Astrocyte of the spinal cord (primary cell): ENCODE measurements at places on chromosomes 1 and 21.

- DNase-seq = no peak
Observed at GRCh38 chr1:66732407-66733166, 19.7 kb upstream of the DYNLT5 start.

DNA sequence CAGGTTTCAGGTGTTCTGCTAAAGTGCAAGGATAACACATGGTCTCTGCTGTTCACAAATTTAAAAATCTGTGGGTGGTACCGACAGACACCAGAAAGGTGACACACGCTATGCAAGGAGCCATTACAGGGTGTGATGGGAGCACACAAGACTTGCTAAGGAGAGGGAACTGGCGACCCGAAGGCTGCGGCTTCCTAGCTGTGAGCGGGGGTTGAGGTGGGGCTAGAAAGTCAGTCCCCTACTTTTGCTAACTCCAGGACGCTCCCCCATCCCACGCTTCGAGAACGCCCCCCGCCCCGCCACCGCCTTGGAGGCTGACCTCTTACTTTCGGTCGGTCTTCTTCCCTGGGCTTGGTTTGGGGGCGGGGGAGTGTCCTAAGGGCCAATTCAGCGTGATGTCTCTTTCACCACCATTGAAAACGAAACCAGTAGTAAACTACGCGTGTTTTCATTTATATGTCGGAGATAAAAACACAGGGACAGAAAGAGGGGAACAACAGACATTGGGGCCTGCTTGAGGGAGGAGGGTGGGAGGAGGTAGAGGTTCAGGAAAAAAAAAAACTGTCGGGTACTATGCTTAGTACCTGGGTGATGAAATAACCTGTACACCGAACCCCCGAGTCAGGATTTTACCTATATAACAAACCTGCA lies 1.1 kb downstream of the CKS1B start:
- DNase-seq = peak; percentile 61

GRCh38 chr1:170560681-170561285 lies 28.8 kb downstream of the GORAB start:
- DNase-seq = no peak

GRCh38 chr1:244212797-244213475 lies 161.9 kb downstream of the ZBTB18 start:
- no peak for DNase-seq

DNA sequence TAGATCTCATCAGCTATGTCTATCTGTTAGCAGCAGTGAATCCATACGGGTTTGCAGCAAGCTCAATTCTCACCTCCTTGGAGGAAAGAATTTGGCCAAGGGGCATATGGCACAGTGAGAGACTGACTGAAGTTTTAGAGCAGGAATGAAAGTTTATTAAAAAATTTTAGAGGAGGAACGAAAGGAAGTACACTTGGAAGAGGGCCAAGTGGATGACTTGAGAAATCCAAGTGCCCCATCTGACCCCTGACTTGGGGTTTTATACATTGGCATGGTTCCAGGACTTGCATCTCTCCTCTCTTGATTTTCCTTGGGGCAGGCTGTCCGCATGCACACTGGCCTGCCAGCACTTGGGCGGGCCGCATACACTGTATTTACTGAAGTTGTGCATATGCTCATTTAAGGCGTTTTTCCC lies 9.2 kb upstream of the OSBPL9 start:
- DNase-seq = no peak

DNA sequence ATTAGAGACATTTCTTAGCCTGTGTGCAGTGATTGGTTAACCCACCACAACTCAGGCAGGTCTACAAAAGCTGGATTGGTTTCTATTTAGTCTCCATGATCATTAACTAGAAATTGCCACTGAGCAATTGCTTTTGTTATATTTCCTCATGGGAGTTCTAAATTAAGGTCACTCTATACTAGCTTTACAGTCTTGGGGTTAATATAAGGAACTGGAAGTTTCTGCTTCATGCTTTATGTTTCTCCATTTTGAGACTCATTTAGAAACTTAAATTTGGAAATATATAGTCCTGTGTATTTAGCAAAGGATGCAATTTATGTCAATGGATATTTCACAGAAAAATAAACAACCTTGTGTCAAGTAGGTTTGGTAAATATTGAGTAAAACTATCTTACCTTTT lies 137.5 kb downstream of the HLX start:
- no peak for DNase-seq

GRCh38 chr1:228860911-228861831 lies 125.9 kb downstream of the RHOU start:
- DNase-seq = peak; percentile 74

DNA sequence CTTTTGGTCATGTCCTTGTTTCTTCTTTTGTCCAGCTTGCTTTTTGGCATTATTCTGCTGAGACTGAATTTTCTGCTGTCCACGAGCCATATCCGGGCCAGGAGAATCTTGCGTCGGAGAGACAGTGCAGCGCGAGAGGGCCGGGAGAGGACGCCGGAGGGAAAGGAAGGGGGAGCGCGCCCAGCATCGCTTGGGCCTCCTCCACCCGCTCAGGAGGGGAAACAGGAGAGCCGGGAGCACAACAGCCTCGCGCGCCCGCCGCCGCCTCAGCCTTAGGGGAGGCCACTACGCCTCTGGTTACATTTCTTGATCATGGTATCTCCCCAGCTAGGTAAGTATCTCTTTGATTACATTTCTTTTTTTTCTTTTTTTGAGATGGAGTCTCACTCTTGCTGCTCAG lies 7.4 kb upstream of the DEGS1 start:
- peak; percentile 18 for DNase-seq

DNA sequence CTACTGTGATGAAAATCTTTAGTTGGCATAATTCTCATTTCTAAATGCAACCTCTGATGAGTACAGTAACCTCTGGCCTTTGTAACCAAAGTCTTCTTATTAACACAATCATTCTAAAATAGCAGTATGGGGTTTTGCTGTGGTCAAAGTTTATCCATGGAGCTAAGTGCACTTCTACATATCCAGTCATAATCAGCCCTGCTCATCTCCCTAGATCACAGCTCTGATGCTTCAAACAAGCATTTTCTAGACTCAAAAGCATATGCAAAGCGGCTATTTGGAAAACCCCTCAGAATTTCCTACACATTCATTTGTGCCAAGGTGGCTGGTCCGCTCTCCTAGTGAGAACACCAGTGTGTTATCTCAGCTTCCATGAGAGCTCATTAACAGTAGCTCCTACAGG lies 418.6 kb downstream of the MRPL39 start:
- DNase-seq = no peak

DNA sequence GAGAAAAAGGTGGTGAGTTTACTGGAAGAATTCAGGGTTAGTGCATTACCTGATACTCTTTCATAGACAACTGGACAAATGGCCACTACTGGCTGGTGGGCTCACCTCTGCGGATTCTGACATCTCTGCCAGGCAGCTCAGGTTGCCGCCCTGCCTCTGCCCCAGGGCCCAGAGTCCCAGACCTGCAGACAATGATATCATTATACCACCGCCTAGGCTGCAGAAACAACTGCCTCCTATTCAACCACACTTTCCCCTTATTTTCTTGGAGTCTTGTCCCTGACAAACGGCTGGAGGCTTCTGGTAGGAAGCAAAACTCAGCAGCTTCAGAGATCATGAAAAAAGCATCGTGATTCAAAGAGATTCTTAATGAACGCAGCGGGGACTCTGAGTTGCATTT lies 37.0 kb downstream of the IRF2BP2 start:
- DNase-seq = no peak

DNA sequence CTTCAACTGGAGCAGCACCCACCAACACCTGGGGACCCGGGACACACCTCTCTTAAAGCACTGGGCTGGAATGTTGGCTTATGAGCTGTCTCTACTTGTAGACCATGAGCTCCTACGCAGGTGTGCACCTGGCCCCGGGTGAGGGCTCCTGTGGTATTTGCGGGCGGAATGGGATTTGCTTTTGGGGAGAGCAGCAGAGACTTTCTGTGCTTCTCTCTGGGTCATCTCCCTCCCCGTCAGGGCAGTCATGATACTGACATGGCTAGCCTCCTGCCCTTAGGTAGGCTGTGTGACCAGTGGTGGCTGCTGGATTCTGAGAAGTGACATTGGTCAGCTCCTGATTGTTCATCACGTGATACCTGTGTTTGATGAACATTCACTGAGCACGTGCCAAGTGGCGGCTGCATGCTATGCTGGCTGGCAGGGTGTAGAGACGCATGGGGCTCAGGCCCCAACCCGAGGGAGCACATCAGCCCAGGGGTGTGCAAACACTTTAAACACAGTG lies 9.0 kb upstream of the ZBTB21 start:
- no peak for DNase-seq
